ENCODE measurements at places on chromosomes 5 and 9.
A peak's percentile ranks its signal among the peaks of the same experiment; 100 is the strongest.

- DNase-seq: no peak
Observed at GRCh38 chr5:135127439-135128240, 93.6 kb upstream of the PITX1 start.

DNA sequence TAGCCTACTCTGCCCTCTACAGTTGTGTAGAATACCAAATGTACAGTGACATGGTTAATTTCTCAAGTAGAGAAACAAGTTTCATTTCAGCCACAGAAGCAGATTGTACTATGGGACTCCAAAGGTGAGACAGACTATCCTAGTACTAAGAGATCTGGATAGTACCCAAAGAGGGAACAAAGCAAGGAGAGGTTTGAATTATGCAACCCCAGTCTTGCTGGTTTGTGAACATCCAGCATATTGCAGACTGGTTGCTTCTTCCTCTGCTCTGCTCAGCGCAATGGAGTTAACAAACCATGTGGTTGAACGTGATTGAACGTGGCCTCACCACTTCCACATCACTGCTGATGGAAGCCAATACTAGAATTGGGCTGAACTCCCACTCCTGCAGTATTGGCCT, 43.3 kb upstream of the ALDOB start:
- DNase-seq: no peak

DNA sequence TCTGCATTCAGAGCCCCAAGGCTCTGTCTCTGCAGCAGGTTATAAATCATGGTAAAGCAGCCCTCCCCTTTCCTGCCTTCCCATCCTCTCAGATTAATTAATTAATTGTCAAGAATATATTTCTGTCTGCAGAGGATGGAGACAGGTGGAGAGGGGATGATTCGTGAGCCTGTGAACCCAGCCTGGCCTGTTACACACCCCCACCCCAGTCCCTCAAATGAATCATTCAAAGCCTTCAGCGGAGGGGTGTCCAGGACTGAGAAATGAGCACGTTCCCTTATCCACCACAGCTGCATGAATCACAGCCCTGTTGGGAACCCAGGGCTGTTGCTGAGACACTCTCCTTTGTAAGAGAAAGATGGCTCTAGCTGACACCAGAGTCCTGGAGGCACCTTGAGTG, 56.0 kb downstream of the NIPAL4 start:
- DNase-seq: peak; percentile 23

DNA sequence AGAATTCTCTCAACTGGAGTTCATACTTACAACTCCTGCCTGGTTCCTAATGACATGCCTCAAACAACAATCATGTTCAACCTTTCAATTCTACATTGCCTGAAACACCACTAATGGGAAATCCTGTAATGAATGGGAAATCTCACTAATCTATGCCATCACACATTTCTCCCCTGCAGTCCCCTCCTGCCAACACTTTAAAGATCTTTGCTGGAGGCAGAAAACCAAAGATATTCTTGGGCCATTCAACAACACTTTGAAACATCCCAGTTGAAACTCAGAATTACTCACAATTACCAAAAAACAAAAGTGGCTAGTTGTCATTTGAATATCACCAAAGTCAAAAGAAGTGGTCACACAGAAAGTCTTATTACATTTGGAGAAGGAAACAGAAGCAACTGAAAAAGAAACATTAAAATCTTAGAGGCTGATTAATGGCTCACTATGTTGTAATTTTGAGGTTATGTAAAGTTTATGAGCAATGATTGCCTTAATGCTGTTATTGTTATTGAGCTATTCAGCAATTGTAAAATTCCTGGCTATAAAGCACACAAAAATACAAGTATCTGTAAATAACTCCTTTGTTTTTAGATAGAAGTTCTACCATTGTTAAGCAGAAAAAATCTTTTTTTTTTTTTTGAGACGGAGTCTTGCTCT, 313.4 kb upstream of the SLC30A5 start:
- no peak for DNase-seq

DNA sequence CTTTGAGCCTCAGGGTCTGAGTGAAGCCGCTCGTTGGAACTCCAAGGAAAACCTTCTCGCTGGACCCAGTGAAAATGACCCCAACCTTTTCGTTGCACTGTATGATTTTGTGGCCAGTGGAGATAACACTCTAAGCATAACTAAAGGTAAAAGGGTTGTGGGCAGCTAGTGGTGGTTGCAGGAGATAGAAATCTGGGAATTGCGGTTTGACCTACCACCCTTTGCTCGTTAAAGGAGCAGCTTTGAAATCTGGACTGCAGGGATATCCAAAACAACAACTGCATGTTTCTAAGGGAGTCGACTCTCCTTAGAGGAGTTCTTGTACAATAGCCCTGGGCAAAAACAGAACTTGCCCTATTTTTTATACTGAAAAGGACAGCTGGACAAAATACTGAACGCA, 19.0 kb downstream of the ABL1 start:
- DNase-seq: no peak

DNA sequence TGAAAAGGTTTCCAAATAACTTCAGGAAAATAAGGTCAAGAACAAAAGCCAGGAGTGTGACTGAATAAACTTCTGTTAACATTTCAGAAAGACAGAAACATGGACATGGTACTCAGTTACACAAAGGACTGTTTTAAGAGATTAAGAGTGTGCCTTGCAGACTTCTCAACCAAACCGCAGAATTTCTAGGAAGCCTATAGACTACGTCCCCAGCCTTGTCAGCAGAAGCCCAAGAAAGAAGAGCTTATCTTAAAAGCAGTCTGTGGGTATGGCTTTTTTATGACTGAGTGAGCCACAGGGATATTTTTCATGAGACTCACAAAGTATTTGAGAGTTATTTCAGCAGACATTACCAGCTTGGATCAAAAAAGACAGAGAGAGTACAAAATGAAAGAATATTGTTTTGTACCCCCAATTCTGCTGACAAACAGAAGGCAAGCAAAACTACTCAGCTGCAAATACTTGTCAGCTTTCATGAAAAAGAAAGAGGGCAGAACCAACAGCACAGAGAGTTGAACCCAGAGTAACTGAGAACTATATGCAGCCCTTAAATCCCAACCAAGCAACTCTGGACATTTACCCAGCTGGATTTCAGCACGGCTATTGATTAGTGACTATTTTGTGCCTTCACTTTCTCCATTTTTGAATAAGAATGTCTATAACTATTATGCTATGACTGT, 711.0 kb upstream of the CTNND2 start:
- DNase-seq: no peak

DNA sequence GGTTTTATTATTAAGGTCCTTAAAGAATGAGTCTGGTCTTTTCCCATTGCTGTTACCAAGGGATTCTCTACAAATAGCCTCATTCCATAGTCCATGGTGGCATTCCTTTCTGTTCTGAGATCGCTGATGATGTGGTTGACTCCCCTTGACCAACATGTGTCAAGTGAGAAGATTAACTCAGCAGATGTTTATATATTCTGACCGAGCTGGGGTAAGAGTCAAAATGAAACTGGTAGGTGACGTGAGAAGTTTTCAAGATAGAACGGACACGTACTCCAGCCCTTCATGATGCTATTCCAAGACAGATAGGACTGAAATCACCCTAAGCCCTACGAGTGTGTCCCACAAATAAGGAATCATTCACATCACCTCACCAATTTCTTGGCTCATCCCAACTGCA, 155.5 kb upstream of the WWC1 start:
- DNase-seq: no peak

DNA sequence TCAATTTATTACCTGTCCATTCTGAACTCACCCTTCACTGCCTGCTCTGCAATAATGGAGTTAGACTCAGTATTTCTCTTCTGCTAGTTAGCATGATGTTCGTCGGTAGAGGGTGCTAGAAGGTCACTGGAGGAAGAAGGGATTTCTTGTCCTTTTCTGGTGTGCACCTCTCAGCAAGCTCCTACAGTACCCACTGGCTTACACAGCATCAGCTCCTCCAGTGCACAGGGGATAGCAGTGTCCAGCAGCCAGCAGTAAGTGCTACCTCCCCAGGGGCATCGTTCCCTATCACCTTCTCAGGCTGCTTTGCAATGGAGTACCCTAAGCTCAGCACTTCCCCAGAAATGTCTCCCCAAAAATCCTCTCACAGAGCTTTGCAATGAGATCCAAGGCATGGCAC, 45.9 kb upstream of the APC start:
- DNase-seq: peak; percentile 2
